ENCODE measurements at places on chromosomes 6 and 20.

- DNase-seq, result no peak
Observed at GRCh38 chr6:76166874-76167273, 94.4 kb upstream of the IMPG1 start.

DNA sequence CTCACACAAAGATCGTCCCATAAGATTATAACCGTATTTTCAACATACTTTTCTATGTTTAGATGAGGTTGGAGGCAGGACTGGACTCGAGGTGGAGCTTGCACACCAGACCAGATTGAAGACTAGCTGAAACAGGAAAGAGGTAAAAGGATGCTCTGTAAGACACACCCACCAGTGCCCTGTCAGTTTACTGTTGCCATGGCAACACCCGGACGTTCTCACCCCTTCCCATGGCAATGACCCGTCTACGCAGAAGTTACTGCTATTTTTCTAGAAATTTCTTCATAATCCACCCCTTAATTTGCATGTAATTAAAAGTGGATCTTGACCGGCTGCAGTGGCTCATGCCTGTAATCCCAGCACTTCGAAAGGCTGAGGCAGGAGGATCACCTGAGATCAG, 13.6 kb upstream of the SRSF6 start:
- DNase-seq, result no peak

GRCh38 chr6:65638047-65638831, 68.8 kb downstream of the EYS start:
- DNase-seq, result no peak

DNA sequence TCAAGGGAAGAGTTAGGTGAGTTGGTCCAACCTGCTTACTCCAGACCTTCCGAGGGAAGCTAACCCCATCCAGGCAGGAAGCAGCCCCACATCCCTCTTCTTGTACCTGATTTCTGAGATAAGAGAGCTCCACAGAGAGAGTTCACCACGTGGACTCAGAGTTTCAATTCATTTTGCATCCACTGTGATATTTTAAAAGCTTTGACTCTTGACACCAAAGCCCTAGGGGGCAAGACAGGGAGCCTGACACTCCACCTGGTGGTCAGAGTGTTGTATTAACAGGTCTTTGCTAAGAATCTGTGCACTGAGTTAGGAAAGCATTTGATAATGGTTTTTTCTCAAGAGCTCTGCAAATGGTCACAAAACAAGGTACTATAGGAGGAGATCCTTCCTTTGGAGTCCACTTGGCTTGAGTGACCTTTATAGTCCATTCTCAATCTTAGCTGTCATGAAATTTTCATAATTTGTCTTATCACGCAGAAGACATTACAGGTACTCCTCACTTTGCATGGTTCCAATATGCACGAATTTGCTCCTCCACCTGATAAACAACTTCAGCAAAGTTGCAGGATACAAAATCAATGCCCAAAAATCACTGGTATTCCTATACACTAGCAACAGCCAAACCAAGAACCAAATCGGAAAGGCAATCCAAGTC, 56.2 kb upstream of the RIPOR2 start:
- DNase-seq, result no peak

DNA sequence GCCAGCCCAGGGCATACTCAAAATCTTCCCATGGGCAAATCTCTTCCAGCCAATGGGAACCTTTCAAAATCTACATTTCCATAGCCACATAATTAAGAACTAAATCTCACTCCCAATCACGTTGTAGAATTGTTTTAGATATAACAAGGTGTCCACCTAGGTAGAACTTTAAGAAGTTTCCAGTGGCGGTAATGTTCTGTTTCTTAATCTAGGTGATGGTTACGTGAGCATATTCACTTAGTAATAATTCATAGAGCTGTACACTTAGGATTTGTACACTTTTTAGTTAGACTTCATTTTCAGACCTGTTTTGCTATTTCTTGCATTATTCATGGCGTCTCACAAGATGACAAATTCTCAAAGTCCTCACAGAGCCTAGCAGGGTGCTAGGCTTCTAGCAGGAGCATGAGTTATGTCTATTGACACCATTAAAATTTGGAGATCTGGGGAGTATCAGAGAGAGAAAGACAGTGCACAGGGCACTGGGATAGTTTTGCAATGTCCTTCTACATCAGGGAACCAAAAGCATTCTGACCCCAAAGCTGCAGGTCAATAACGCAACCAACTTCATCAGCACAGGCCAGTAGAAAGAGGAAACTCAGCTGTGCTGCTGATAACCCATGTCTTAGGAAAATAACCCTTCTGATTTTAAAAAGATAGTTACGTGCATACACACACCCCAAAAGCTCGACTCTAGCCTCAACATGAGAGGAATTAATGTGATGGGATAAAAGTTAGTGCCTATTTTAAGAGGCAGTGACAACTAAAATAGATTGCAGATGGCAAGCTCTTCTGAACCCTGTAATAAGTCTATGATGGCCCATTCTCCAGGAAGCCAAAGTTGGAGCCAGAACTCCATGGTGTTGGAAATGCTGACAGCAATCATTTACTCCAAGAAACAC, 518.1 kb upstream of the JARID2 start:
- no peak for DNase-seq

DNA sequence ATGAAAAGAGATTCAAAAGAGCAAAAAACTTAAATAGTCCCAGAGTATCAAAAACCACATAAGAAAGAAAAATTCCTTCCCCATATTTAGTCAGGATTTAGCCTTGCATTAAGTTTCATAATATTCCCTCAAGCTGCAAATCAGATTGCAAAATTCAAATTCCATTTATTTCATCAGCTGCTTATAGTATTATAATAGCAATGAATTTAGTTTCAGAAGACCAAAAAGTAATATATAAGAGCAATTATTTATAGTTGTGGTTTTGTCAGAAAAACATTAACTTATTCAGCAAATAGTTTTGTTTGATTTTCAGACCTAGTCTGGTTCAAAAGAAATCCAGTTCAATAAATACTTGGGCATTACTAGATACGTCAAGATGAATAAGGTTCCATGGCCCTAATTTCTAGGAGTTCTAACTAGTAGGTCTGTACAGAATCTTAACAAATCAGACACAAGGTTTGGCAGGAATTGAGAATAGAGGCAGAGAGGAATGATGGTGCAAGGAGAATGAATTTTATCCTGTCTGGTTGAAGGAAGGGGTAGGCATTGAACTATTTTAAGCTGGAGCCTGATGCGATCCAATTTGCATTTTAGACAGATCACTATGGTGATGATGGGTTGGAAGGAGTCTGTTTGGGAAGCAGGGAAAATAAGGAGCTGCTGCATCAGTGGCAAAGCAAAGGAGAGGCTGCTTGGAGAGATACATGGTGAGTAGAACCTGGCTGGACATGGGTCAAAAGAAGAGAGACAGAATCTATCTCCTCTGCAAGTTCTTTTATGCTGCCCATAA, 163.9 kb upstream of the STXBP5 start:
- DNase-seq, result no peak

DNA sequence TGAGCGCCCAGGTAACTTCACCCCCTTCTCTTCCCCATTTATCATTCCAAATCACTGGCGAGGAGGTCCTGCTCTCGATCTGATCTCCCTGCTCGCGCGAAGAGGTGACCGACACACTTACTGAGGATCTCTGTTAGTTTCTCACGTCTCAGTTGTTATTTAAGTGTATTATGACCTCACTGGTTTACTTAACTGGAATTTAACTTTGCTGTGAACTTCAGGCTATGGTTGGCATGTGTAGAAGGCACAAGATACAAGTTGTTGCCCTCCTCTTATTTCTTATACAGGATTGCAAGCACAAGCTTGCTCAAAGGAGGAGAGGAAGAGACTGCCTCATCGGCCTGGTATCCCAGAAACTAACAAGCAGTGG, 1.2 kb downstream of the RNF217 start:
- no peak for DNase-seq

DNA sequence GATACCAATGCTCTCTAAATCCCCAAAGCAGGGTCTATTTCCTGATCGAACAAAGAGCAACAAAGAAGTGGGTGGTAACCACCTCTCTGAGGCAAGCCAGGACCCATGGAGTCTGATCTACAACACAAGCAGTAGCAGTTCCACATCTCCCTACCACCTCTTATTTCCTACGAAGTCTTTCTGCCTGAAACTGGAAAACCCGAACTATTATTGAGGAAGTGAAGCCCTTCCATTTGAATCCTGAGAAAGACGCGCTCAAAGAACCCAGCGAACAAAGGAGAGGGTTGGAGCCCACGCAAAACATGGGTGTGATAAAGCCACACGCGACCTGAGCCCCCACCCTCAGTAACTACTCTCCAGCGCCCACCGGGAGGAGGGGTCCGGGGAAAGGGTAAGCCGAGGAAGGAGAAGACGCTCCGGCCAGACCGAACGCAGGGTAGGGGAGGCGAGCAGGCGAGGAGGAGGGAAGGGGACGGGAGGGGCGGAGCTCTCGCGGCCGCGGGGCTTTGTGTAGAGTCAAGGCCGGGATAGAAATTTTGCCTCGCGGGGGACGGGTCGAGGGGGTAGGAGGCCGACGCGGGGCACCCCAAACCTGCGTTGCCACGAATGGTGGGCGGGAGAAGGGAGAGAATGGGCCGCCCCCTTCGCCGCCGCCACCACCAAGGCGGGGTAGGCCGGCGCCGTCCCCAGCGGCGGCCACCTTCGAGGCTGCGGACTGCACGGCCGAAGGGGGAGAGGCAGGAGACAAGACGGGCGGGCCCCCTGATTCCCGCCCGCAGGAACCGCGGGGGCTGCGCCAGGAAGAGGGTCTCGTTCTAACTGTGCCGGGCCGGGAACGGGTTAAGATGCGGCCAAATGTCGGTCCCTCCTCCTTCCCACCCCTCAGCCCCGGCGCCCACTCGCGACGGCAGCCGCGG, 802 bp downstream of the HDAC2 start:
- DNase-seq, result no peak

DNA sequence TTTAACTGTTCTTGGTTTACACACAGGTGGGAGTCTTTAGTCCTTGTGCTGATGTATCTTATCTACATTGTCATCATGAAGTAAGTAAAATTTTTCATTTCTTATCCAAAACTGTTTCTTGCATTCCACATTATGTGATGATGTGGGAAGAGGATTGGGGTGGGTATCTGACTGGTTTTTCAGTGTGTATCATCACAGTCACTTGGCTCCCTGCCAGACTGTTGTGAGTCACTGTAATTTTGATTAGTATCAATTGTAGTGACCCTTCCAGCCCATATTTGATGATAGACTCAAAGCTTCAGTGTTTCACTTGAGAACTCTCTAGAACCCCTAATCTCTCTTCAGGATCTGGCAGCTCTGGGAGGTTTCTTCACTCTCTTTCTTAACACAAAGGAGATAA, 84.5 kb upstream of the RIN2 start:
- DNase-seq, result no peak

- no peak for DNase-seq
Observed at GRCh38 chr20:57678340-57678739, 31.5 kb downstream of the PMEPA1 start.
